ENCODE measurements at places on chromosomes 2 and 18. TPM values are rescaled to one million over a fixed set of nuclear protein-coding genes. Genes with fewer than 3 reads are reported as not detected.

Gene HOXD9
- total RNA-seq, result not detected

Gene DLX2
- 0.29 TPM for total RNA-seq

Gene COL3A1
- total RNA-seq, result 0.36 TPM

Gene ASTL
- not detected for total RNA-seq

Gene SPIRE1
- 32.4 TPM for total RNA-seq

Gene SANBR
- 6.1 TPM for total RNA-seq

Gene RNU2-63P
- not detected for total RNA-seq

Gene AP1S3
- 34.3 TPM for total RNA-seq

Gene LIPG
- 9.1 TPM for total RNA-seq

GRCh38 chr2:236673126-236673822 lies 103.6 kb downstream of the ACKR3 start:
- no peak overlapping the region for H3K27ac ChIP-seq
- DNase-seq, result no peak
- no peaks in the 10 kb centered on the region for H3K27me3 ChIP-seq
- no peak overlapping the region for H3K4me3 ChIP-seq
- H3K4me1 ChIP-seq, result no peaks in the 10 kb centered on the region

GRCh38 chr2:241951316-241951700 lies 81.8 kb downstream of the RTP5 start:
- no peaks in the 10 kb centered on the region for H3K4me1 ChIP-seq
- no peak for DNase-seq
- no peak overlapping the region for H3K4me3 ChIP-seq
- H3K36me3 ChIP-seq, result no peaks in the 10 kb centered on the region
- no peak overlapping the region for H3K27ac ChIP-seq

GRCh38 chr2:9196637-9197036 lies 10.0 kb upstream of the ASAP2 start:
- H3K27ac ChIP-seq, result no peak overlapping the region
- no peaks in the 10 kb centered on the region for H3K27me3 ChIP-seq
- H3K36me3 ChIP-seq, result no peaks in the 10 kb centered on the region
- no peak overlapping the region for H3K4me3 ChIP-seq

- peaks cover 7% of the 10 kb centered on the region for H3K36me3 ChIP-seq
- H3K4me1 ChIP-seq, result no peaks in the 10 kb centered on the region
- H3K27ac ChIP-seq, result no peak overlapping the region
- no peak for DNase-seq
- no peak overlapping the region for H3K4me3 ChIP-seq
- no peaks in the 10 kb centered on the region for H3K27me3 ChIP-seq
Observed at GRCh38 chr18:79740521-79741361, 57.0 kb upstream of the KCNG2 start.

- H3K27me3 ChIP-seq, result no peaks in the 10 kb centered on the region
- no peak overlapping the region for H3K4me3 ChIP-seq
- no peak overlapping the region for H3K27ac ChIP-seq
- peak; percentile 7 for DNase-seq
Observed at GRCh38 chr18:44841221-44841620, 160.5 kb downstream of the SETBP1 start.

DNA sequence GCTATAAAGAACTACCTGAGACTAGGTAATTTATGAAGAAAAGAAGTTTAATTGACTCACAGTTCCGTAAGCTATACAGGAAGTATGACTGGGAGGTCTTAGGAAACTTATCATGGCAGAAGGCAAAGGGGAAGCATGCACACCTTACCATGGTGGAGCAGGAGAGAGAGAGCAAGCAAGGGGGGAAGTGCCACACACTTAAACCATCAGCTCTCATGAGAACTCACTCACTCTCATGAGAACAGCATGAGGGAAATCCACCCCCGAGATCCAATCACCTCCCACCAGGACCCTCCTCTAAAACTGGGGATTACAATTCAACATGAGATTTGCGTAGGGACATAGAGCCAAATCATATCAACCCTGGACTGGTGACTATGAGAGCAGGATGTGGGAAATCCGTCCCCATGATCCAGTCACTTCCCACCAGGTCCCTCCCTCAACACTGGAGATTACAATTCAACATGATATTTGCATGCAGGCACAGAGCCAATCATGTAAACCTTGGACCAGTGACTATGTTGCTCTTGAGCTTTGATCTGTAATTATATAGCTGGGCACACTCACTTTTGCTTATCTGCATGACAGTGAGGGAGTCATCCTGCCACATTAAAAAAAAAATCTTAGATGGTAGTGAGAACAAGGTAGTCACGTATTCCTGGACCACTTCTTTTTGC lies 12.9 kb downstream of the ADAM23 start:
- no peak overlapping the region for H3K4me3 ChIP-seq
- H3K27me3 ChIP-seq, result peaks cover 20% of the 10 kb centered on the region
- DNase-seq, result no peak
- no peaks in the 10 kb centered on the region for H3K4me1 ChIP-seq
- no peak overlapping the region for H3K27ac ChIP-seq

GRCh38 chr2:3248754-3249475 lies 128.7 kb downstream of the EIPR1 start:
- H3K36me3 ChIP-seq, result peaks cover 17% of the 10 kb centered on the region
- H3K27ac ChIP-seq, result no peak overlapping the region
- no peaks in the 10 kb centered on the region for H3K4me1 ChIP-seq
- H3K4me3 ChIP-seq, result no peak overlapping the region
- DNase-seq, result no peak

DNA sequence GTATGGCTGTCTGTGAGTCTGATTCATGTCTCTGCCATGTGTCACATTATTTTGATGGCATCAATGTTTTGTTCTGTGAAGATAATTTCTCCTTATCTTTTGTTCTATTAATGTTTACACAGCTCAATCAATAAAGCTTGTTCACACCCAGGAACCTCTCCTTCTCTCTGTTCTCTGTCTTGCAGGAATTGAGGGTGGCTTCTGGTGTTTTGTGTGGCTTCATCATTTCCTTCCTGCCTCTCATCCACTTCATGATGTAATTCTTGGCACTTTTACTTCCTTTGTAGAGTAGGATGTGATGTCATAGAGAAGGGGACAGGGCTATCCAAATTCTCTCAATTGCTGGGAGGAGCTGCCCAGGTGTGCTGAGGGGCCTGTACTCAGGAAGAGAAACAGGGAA lies 27.2 kb downstream of the ASXL3 start:
- H3K27ac ChIP-seq, result no peak overlapping the region
- no peak for DNase-seq
- no peak overlapping the region for H3K4me3 ChIP-seq
- no peaks in the 10 kb centered on the region for H3K4me1 ChIP-seq
- no peaks in the 10 kb centered on the region for H3K36me3 ChIP-seq

DNA sequence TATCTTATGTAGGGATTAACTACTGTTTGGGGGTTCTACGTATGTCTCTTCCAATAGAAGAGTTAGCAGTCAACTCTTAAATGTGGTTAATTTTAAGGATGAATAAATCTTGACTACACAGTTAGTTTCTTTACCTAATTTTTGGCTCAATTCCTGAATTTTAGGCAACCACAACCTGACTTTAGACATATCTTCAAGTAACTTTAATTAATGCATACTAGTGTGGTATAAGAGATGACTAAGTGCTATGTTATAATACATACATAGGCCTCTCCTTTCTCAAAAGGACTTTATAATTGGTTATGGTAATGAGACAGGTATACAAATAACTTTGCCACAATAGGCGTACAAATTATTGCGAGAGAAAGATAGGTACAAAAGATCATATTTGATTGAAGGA lies 312.0 kb downstream of the IRS1 start:
- peaks cover 19% of the 10 kb centered on the region for H3K4me1 ChIP-seq
- H3K27ac ChIP-seq, result no peak overlapping the region
- DNase-seq, result no peak
- H3K4me3 ChIP-seq, result no peak overlapping the region

- no peaks in the 10 kb centered on the region for H3K36me3 ChIP-seq
- peaks cover 6% of the 10 kb centered on the region for H3K4me1 ChIP-seq
- no peaks in the 10 kb centered on the region for H3K27me3 ChIP-seq
Observed at GRCh38 chr2:98623657-98624056, 15.3 kb downstream of the UNC50 start.

DNA sequence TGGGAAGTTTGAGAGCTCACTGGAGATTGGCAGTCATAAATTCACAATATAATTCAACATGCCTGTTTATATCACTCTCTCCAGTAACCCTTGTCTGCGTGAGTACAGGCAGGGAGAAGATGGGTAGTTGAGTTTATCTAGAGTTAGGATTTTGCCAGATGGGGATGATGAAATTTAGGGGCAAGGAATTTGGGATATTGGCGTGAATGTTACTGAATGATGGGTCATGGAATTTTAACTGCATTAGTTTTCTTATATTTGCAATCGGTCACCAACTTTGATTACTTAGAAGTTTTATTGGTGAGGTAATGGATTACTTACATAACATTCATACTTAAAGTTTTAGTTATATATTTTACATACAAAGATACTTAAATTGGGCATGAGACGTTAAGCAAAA lies 35.1 kb downstream of the SANBR start:
- DNase-seq, result no peak
- H3K27ac ChIP-seq, result no peak overlapping the region
- no peaks in the 10 kb centered on the region for H3K36me3 ChIP-seq
- H3K4me1 ChIP-seq, result no peaks in the 10 kb centered on the region
- H3K27me3 ChIP-seq, result no peaks in the 10 kb centered on the region

DNA sequence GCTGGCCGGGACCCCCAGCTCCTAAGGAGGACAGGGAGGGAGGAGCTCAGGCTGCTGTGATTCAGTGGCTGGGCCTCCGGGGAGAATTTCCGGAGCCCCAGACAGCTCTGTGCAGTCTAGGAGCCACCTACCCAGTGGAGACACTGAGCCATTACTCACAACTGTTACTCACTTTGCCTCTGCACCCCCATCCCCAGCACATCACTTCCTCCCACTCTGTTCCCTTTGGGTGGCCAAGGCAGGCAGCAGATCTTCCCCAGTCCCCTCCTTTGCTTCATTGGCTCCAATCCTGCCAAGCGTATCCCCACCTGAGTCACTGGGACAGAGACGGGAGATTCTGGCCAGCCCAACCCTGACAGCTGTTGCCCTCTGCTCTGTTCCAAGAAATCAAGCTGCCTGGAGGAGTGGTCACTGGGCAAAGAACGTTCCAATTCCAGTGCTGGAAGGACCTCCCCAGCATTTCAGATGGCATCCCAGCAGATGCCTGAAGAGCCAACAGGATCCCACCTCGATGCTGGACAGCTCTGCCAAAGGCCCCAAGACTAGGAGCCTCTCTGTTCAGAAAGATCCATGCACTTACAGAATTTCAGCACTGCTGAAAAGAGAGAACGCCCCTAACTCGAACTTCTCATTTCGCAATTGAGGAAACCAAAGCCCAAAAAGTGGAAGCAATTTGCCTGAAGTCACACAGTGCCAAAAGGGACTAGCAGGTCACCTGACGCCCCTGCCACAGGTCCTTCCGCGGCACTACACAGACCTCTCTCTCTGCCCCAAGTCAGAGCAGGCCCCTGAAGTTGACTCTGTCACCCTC lies 68.3 kb downstream of the TNS1 start:
- no peaks in the 10 kb centered on the region for H3K36me3 ChIP-seq
- no peak overlapping the region for H3K4me3 ChIP-seq
- H3K4me1 ChIP-seq, result no peaks in the 10 kb centered on the region
- H3K27me3 ChIP-seq, result peaks cover 78% of the 10 kb centered on the region
- peak; percentile 22 for DNase-seq

DNA sequence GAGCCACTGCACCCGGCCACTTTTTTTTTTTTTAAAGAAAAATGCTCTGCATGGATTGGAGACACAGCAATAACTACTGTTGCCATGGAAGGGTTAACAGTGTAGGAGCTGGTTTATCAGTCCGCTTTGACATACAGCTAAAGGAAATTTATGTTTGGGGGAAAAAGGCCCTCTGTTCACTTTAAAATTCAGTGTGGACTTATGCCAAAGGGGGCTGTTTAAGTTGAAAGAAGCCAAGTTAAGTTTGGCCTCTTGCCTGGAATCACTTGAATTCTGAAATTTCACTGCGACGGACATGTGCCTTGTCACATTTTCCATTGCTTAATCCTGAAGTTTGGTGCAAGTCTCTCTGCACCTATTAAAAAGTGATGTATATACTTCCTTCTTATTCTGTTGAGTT lies 3.1 kb downstream of the KCNE4 start:
- H3K27ac ChIP-seq, result no peak overlapping the region
- no peak for DNase-seq
- no peaks in the 10 kb centered on the region for H3K27me3 ChIP-seq
- H3K4me3 ChIP-seq, result no peak overlapping the region
- no peaks in the 10 kb centered on the region for H3K36me3 ChIP-seq
- H3K4me1 ChIP-seq, result peaks cover 16% of the 10 kb centered on the region

- no peak overlapping the region for H3K27ac ChIP-seq
- peaks cover 5% of the 10 kb centered on the region for H3K36me3 ChIP-seq
- no peaks in the 10 kb centered on the region for H3K27me3 ChIP-seq
Observed at GRCh38 chr2:39114771-39115170, 6.1 kb downstream of the SOS1 start.

GRCh38 chr2:225056330-225057073 lies 14.2 kb upstream of the DOCK10 start:
- peaks cover 9% of the 10 kb centered on the region for H3K4me1 ChIP-seq
- DNase-seq, result peak; percentile 65
- no peak overlapping the region for H3K4me3 ChIP-seq
- no peaks in the 10 kb centered on the region for H3K36me3 ChIP-seq
- H3K27ac ChIP-seq, result no peak overlapping the region

GRCh38 chr2:125681976-125682805 lies 973.8 kb upstream of the GYPC start:
- no peaks in the 10 kb centered on the region for H3K36me3 ChIP-seq
- DNase-seq, result no peak
- no peaks in the 10 kb centered on the region for H3K4me1 ChIP-seq
- no peaks in the 10 kb centered on the region for H3K27me3 ChIP-seq
- no peak overlapping the region for H3K4me3 ChIP-seq

DNA sequence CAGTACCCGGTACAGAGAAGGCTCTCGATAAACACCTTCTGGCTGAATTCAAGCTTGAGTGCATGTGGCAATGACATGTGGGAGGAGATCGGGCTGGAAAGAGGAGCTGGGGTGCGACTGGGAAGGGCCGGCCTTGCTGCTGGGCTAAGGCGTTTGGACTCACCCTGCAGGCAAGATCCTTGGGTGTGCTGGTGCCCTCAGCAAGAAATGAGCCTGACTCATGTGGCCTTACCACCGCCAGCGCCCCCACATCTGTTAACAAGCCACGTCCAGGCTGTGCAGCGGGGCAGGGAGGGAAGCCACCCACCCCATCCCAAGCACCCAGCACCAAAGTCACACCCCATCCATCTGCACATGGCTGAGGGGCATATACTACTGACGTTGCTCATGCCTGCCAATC lies 1.3 kb downstream of the HS1BP3 start:
- peaks cover 15% of the 10 kb centered on the region for H3K4me1 ChIP-seq
- H3K27ac ChIP-seq, result no peak overlapping the region
- no peak overlapping the region for H3K4me3 ChIP-seq
- no peaks in the 10 kb centered on the region for H3K36me3 ChIP-seq
- no peaks in the 10 kb centered on the region for H3K27me3 ChIP-seq
- no peak for DNase-seq

- no peak for DNase-seq
- H3K27me3 ChIP-seq, result no peaks in the 10 kb centered on the region
- H3K27ac ChIP-seq, result no peak overlapping the region
- no peaks in the 10 kb centered on the region for H3K4me1 ChIP-seq
- no peak overlapping the region for H3K4me3 ChIP-seq
Observed at GRCh38 chr2:229071292-229071976, 199.7 kb downstream of the PID1 start.
